Mucosa of descending colon (tissue), 3 donors: ENCODE measurements at places on chromosomes 13 and 19.

GRCh38 chr19:8476524-8476923 is 25.9 kb downstream of the PRAM1 start:
- no peak for DNase-seq

DNA sequence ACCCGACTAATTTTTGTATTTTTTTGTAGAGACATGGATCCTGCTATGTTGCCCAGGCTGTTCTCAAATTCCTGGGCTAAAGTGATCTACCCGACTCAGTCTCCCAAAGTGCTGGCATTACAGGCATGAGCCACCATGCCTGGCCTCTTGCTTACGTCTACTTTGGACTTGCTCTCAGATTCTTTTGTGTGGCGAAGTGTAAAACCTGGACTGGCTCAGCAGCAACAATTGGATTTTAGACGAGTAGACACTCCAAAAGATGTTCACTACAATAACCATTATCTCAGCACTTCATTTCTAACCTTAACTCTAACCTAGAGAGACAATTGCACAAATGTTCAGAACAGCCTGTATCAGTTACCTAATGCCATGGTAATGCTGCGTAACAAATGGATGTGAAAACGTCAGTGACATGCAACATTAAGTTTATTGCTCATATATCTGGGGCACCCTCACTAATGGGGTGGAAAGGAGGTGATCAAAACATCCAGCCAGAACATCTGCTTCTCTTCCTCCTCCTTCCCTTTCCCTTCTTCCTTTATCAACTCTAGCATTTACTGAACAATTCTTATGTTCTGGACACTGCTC is 124.9 kb upstream of the MRI1 start:
- DNase-seq, result no peak

DNA sequence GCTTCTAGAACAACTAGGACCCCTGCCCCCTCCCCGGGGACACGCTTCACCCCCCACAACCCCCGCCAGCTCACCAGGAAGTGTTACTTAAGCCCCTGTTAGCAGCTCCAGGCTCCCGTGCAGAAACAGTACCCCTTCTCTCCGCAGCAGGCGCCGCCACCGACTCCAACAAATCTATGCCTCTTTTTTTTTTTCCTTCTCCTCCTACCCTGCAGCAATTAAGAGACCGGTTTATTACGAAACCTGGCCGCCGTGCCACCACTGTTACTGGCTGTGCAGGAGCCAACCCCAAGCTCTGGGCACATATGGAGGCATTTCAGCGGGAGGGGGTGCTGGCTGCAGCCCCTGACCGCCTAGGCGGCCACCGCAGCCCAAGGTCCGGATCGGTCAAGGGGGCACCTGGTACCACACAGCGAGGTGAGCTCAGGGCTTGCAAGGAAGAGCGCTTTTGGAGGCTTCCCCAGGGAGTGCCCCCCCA is 2.4 kb downstream of the GADD45B start:
- DNase-seq, result peak; percentile 80

DNA sequence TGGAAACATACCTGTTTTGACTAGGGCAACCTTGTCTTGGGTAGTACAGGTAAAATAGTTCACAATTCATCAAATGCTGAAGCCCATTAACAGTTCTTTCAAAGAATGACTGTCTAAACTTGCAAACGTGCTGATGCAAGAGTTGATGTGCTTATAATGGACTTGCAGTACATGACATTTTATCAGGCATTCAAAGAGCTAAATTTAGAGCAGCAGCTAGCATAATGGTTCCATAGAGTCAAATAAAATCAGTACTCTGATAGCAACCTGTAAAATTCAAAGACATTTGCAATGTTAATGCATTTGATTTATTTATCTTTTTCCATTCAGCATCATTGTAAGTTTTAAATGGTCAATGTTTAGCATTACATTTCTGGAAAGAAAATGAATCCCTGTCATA is 979.7 kb upstream of the SLC10A2 start:
- no peak for DNase-seq

- DNase-seq, result no peak
These were observed 109.0 kb downstream of the LHFPL6 start for GRCh38 chr13:39494006-39494405.

DNA sequence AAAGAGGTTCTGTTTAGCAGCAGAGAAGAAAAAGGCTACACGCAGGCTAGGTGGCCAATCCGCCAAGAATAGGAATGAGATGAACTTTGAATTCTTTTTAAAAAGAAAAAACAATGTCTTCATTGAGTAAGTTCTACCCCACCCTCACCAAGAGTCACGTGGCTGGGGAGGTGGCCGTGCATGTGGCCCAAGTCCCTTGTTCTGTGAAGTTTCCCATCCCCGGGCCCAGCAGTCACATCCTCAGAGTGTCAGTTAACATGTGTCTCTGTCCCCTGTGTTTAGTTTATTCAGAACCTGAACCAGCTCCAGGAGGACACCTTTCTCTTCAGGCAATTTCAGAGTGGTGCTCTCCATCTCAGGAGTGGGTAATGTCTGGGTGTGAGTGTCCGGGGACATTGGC is 57.1 kb upstream of the MCF2L start:
- no peak for DNase-seq

- DNase-seq, result no peak
These were observed 116.4 kb downstream of the DCLK1 start for GRCh38 chr13:36014763-36015162.

DNA sequence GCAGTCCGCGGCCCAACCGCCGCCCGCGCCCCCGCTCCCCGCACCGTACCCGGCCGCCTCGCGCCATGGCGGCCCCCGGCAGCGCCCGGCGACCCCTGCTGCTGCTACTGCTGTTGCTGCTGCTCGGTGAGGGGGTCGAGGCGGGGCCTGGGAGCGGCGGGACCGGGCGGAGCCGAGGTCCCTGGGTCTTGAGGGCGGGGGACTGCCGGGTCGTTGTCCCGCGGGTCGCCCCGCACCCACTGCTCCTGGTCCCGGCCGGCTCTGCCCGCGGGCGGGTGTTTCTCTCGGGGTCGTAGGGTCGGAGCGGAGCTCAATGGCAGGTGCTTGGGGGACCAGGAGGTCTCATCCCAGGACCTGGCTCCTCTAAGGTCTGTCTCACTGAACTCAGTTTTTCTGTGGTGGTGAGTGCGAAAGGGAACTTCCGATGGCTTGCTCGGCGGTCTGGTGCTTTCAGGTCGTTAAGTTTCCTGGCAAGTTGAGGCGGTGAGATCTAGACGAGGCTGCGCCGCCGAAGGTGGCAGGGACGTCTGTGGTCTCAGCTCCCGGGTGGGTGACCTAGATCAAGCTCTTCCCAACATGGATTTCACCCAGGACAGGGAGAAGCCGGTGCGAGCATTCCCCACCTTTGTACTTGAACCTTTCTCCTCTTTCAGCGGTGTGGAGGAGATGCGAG is 467 bp downstream of the LAMP1 start:
- no peak for DNase-seq

DNA sequence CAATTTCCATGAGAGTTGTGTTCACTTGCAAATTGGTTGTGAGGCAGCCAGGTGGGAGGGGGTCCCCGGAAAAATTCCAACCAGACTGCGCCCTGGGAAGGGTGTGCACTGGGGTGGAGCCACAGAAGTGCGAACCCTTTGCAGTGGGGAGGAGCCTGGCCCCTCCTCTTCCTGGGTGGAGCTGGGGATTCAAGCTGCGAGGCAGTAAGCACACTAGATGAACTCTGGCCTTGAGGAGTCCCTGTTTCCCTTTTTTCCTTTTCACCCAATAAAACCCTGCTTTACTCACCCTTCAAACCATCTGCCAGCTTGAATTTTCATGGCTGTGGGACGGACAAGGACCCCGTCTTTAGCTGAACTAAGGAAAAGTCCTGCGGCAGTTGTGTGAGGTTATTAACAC is 31.0 kb upstream of the MBNL2 start:
- no peak for DNase-seq

DNA sequence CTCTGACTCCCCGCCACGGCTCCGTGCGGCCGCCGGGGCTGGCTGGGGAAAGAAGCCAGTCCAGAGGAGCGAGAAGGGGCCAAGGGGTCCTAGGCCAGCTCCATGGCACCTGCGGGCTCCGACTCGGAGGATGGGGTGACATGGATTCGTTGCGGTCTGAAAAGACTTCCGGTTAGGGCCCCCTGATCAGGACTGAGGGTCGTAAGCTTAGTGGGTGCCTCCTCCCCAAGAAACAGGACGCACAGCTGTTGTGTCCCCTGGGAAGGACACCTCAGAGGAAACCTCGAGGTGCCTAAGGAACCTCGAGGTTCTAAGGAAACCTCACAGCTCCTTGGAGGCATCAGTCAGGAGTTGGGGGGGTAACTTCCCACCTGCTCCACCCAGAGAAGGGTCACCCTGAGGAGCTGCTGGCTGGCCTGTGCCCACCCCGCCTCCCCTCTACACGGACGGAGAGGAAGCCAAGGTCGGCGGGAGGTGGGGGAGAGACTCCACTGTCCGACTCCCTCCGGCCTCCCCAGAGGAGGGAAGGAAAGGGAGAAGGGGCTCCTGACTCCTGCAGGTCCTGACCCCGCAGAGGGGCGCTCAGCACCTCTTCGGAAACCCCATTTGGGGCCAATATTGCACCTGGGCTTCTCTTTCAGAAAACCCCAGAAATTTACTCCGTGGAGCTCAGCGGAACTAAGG is 855 bp downstream of the ATP12A start:
- DNase-seq, result no peak

GRCh38 chr19:28497137-28497536 is 715.8 kb downstream of the UQCRFS1 start:
- DNase-seq, result no peak

- no peak for DNase-seq
These were observed 24.6 kb downstream of the ZNF430 start for GRCh38 chr19:21045028-21045427.

GRCh38 chr19:30325676-30326392 is 46.4 kb upstream of the ZNF536 start:
- no peak for DNase-seq

DNA sequence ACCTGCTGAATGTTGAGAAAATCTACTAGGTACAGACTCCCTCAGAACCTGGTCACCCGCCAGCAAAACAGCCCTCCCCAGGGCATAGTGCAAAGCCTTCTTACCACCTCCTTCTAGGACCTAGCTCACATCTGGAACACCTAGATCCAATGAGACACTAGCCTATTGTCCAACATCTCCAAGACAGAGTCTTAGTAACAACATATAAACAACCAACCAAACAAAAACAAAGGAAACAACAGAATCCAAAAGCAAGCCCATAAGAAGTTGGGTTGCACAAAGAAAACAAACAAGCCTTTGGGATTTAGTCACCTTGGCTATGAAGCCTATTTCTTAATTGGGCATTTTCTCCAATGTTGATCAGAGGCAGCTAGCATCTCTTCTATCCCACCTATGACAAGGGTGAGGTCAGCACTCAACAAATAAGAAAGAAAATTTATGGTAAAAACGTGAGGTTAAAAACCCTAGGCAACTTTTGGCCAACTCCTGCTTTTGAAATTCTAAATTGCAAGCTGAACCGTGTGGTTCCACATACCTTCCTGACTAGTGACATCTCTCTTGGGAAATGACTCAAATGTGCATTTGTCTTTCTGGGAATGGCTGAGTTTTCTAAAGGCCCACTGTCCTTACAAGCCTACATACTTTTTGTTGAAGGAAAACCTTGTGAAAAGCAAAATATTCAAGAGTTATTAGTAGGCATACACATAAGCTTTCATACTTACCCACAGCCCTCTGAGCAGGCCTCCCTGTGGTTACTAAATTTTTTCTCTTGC is 66.7 kb downstream of the FAM216B start:
- DNase-seq, result no peak

- peak; percentile 75 for DNase-seq
These were observed 15.2 kb upstream of the PAK4 start for GRCh38 chr19:39110263-39110967.

DNA sequence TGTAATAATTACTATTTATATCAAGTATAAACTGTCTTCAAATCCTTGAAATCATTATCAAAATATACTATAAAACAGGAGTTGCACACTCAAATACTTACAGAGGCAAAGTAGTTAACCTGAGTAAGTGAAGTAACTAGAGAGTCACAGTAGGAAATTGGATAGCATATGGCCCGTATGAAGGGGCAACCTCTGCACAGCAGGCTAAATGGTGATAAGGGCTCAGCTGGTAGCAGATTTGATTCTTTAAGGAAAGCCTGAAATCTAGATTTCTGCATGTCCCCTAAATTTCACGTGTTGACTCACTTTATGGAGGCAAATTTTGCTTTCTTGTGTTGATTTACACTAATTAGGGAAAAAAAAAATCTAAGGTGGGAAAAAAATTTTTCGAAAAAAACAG is 46.4 kb downstream of the STOML3 start:
- DNase-seq, result no peak

DNA sequence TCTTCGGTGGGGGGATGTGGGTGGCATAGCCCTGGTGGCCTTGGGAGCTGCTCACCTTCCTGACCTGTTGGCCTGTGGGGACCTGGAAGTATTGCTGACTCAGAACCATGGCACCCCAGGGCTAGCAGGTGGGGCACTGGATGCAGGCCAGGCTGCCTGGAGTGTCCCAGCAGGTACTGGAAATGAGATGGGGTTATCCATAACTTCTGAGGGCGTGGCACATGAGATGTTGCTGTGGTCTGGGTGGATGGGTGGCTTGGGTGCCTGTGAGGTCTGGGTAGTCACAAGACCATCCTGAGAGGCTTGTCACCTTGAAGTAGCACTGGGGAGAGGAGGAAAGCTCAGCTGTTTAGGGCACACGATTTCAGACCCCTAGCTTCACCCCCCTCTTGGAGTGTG is 636 bp upstream of the RNF225 start:
- no peak for DNase-seq

DNA sequence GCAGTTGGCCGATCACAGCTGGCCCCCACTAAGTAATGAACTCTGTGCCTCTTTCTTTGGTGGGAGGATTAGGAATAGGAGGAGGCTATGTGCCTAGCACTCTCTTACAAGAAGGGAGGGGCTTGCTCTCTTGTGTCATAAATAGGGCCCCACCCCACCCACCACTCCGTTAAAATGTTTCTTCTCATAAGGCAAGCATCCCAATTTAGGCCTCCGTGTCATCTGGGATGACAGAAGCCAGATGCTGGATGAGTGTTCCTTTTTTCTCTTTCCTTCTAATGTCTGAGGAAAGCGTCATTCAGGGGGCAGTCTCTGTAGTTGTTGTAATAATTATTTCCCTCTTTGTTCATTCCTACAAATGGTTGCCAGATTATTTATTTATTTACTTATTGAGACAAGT is at the start of gene LIPE:
TSS of gene LIPE (minus strand) at position 76 of the 400 bp plus-strand sequence. CDS start 239 bp downstream, outside the sequence.
- no peak for DNase-seq

GRCh38 chr13:76331943-76332712 is 554.1 kb downstream of the KCTD12 start:
- DNase-seq, result no peak

GRCh38 chr13:50691681-50692263 is 151.7 kb downstream of the DLEU7 start:
- DNase-seq, result no peak

GRCh38 chr19:10768936-10769335 is 51.1 kb downstream of the DNM2 start:
- no peak for DNase-seq

- peak; percentile 39 for DNase-seq
These were observed 141.0 kb downstream of the RAP2A start for GRCh38 chr13:97574926-97575325.
